ENCODE measurements at places on chromosomes 7 and 10. TPM values are rescaled to one million over a fixed set of nuclear protein-coding genes. Genes with fewer than 3 reads are reported as not detected.

Gene EBLN1
- total RNA-seq: not detected

Gene P4HA1
- total RNA-seq: 16.9 TPM

Gene CYP26A1
- total RNA-seq: 2.1 TPM

Gene TRDMT1
- total RNA-seq: 3.2 TPM

Gene BAIAP2L1
- total RNA-seq: 48.0 TPM

Gene SUFU
- total RNA-seq: 1.8 TPM

Gene PLXDC2
- total RNA-seq: 1.2 TPM

Gene PRKCQ
- 0.03 TPM for total RNA-seq

DNA sequence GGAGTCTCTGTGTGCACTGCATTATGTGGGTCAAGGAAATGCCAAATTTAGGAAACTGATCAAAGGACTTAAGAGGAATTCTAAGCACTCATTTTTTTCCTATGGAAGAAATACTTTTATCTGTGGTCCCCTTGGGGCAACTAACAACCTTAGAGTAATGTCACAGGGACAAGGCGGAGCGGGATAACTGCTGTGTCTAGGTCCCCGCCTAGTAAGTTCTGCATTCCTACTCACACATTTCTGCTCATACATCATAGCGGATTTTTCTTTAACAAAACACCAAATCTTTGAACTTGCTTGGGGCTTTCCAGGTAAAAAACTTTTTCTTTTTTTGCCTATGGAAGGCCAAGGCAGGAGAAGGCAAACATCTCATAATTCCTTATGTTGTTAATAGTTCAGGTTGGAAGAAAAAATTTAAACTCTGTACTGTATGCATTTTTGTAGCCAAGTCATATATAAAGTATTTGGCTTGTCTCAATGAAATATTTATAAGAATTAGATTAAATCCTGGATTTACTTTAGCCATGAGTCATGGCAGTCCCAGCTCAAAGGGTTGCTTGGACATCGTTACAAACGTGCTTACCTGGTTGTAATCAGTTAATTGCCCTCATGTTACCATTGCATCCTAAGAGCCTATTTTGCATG lies 285.0 kb downstream of the PHTF2 start:
- no peak for DNase-seq

DNA sequence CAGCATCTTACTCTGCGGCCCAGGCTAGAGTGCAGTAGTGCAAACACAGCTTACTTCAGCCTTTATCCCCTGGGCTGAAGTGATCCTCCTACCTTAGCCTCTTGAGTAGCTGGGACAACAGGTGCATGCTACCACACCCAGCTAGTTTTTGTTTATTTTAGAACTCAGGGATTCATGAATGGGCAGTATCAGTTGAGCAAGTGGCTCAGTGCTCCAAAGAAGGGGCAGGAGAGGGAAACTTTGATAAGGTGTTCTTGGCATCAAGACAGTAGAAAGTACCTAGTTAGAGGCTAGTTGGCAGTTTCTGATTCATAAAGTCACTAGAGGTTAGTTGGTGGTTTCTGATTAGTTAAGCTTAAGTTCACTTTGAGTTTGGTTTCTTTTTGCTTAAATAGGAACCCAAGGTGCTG lies 18.4 kb downstream of the TRIM24 start:
- DNase-seq: no peak

DNA sequence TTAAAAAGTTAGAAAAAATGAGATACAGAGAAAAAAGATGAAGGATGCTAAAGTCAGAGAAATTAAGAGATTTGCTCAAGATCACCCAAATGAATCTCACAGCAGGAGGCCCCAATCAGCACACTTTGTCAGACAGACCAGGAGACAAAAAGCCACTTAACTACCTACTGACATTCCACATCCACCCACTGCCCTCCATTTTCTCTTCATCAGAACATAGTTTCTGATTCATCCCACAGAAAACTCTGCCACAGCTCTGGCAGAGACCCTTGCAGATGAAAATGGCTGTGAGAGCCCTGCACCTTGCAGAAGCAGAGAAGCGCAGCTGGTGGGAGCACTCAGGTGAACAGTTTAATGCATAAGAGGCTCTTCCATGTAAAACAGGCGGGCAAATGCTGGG lies 26.6 kb downstream of the DGKI start:
- no peak for DNase-seq

DNA sequence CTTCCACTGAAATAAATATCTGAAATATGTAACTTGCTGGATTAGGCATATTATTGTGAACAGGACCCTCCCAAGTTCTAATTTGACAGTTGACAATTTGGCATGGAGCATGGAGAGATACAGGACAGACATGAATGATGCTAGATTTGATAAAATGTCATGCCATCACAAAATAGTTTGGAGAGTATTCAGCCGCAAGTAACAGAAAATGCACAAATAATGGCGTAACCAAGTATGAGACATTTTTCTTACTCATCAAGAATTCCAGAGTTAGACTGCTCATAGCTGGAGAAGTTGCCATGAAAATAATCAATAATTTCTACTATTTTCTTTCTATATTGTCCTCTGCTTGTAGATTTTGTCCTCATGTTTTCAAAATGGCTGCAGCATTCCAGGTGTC lies 45.5 kb upstream of the GPAM start:
- no peak for DNase-seq

DNA sequence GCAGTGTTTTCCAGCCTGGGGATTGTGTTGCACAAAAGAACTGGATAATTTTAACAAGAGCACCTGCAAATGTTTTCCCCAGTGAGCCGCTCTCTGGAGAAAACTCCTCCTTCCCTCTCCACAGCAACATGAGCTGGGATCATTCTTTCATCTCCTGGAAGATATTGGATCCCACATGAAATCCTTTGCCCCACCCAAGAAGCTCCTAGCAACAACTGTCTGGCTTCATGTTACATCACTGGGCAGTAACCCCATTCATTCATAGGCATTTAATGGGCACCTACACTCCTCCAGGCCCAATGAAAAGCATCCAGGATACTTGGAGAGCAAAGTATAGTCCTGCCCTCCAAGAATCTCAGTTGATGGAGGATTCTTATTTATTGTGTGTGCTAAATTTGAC lies 27.2 kb downstream of the LSM5 start:
- no peak for DNase-seq

GRCh38 chr10:44979281-44980191 lies 927 bp upstream of the DEPP1 start:
- peak; percentile 49 for DNase-seq

DNA sequence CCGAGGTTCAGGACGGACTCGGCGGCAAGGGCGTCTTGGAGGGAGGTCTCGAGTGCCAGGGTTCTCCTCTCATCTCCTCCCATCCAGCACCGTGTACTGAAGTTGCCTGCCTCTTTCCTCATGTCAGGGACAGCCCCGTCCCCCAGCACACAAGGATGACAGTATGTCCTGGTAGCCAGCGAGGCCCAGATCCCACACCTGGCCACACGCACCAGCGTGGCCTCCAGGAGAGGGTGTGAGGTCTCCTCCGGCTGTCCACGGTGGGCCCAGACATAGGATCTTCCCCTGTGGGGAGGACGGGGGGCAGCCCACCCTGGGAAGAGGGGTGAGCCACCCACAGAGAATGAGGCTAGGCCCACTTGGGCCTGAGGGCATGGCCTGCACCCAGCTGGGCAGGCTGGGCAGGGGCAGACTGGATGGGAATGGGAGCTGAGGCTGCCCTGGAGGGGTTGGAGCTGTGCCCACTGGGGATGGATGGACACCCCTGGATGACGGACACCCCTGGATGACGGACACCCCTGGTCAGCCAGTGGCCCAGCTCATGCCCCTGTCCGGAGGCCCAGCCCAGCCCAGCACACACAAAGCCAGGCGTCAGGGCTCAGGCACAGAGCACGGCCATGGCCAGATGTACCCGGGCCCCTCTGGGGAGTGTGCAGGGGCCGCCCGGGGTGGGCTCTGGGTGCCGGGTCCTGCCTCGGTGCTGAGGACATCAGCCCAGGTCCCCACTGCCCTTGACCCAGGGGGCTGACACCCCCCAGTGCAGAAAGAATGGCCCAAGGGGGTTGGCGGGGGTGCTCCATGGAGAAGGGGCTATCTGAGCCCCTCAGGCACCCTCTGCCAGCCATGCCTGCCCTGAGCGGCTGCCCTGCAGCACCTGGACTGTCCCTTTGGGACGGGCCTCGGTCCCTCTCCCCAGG lies 30.9 kb upstream of the CFAP46 start:
- DNase-seq: no peak

DNA sequence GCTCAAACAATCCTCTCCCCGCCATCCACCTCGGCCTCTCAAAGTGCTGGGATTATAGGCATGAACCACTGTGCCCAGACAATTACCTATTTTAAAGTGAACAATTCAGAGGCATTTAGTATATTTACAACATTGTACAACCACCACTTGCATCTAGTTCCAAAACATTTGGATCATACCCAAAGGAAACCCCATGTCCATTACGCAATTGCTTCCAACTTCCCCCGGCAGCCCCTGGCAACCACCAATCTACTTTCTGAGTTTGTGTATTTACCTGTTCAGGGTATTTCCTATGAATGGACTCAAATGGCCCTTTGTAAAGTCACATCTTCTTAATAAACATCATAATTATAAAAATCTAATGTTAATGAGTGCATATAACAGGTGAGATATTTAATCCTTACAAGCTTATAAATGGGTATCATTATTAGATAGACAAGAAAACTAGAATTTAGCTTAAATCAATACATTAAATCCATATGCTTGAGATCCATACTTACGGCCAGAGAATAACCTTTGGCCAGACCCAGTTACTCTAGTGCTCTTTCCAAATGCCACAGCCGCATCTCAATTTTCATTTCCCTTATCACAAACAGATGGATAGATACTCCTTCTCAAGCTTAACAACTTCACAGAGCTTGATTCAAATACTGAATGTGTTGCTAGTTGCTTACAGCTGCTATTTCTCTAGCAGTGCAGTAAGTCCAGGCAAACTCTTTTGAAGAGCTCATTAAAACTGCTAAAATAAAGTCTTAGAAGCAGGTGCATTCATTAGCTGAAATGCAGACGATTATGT lies 133.4 kb upstream of the MKLN1 start:
- DNase-seq: no peak

- DNase-seq: no peak
Observed at GRCh38 chr10:124621637-124622036, 122.5 kb downstream of the FAM53B start.

DNA sequence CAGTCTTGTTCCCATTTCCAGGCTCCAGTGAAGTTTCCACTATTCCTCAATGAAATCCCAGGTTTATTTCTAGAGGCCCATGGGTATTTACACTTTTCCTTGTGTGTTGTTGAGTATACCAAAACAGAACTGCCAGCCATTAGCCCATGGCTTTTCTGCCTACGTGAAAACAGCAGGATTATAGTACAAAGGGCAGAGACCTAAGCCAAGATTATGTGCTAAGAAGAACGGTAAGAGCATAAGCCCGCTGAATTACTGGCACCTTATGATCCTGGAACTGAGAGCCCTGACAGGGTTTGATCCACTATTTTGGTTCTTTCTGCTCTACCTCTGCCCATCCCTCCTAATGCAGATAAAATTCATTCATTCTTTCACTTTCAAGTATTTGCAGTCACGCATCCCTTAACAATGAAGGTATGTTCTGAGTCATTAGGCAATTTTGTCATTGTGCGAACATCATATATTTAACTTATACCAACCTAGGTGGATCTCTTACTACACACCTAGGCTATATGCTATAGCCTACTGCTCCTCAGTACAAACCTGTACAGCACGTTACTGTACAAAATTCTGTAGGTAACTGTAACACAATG lies 16.0 kb downstream of the SEMA3C start:
- no peak for DNase-seq

GRCh38 chr7:18548534-18548933 lies 53.0 kb downstream of the HDAC9 start:
- DNase-seq: no peak
